ENCODE measurements at places on chromosomes 7 and 10.
A peak's percentile ranks its signal among the peaks of the same experiment; 100 is the strongest.

DNA sequence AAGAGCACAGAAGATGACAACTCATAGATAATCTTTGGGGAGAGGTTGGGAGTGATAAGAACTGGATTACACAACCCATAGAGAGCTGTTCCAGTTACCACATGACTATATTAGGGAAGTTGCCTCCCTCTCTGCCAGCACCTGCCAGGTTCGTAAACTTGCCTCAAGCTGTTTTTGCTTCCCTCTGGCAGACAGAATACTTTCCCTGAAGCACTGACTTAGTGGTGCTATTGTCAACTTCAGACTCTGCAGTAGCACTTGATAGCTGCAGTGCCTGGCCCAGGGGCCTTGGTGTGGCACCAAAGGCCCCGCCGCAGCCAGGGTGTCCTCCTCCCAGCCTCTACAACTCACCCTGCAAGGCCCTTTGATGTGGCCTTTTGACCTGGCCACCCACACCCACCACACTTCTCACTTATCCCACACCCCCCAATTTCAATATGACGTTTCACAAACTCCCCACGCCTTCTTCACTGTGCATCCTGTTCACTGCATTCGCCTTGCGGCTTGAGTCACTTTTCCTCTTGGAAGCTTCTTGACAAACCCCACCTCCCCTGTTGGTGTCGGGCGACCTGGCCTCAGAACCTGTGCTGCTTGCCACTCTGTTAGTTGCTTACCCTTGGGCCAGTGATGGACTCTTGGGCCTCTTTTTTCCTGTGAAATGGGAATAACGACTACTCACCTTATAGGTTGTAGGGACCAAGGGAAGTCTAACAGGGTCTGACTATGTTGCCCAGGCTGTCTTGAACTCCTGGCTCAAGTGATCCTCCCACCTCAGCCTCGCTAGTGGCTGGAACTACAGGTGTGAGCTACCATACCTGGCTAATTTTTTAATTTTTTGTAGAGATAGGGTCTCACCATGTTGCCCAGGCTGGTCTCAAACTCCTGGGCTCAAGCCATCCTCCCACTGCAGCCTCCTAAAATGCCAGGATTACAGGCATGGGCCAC lies 50.2 kb upstream of the PODXL start:
- no peak for DNase-seq

GRCh38 chr7:69403169-69403568 lies 195.1 kb upstream of the AUTS2 start:
- DNase-seq = no peak

GRCh38 chr10:21634599-21635365 lies 100.8 kb downstream of the MLLT10 start:
- DNase-seq = no peak

- DNase-seq = no peak
Measured at GRCh38 chr10:47400251-47400650, 16.2 kb upstream of the ZNF488 start.

DNA sequence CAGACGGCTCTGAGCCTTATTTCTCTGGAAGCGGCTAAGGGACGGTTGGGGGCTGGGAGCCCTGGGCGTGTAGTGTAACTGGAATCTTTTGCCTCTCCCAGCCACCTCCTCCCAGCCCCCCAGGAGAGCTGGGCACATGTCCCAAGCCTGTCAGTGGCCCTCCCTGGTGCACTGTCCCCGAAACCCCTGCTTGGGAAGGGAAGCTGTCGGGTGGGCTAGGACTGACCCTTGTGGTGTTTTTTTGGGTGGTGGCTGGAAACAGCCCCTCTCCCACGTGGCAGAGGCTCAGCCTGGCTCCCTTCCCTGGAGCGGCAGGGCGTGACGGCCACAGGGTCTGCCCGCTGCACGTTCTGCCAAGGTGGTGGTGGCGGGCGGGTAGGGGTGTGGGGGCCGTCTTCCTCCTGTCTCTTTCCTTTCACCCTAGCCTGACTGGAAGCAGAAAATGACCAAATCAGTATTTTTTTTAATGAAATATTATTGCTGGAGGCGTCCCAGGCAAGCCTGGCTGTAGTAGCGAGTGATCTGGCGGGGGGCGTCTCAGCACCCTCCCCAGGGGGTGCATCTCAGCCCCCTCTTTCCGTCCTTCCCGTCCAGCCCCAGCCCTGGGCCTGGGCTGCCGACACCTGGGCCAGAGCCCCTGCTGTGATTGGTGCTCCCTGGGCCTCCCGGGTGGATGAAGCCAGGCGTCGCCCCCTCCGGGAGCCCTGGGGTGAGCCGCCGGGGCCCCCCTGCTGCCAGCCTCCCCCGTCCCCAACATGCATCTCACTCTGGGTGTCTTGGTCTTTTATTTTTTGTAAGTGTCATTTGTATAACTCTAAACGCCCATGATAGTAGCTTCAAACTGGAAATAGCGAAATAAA lies 175.5 kb downstream of the RNF216 start:
- DNase-seq = no peak

DNA sequence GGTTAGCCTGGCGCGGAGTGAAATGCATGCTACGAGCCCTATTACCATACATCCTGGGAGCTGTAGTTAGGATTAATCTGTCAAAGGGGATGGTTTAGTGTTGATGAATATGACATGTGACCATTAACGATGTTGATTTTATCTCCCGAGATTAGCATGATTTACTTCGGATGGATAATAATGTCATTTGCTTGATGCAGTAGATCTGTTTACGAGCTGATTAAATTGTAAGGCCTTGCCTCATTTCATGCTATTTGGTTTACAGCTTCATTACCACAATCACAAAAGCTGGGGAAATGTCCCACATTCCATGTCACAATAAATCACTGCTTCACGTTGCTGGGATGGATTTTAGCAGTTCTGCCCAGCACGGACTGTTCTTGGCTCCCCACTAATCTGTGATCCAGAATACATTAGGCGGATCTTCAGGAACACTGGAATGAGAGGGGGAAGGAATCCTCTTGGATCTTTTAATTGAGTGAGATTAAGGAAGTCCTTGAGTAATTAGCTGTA lies 22.3 kb downstream of the ZNF503 start:
- no peak for DNase-seq

GRCh38 chr7:381211-382042 lies 91.5 kb downstream of the FOXL3 start:
- DNase-seq = peak; percentile 28

Data from activated CD4-positive, alpha-beta T cell treated with anti-CD3 and anti-CD28 coated beads for 24 hours (primary cell).